ENCODE measurements at places on chromosomes 1 and 21. TPM values are rescaled to one million over a fixed set of nuclear protein-coding genes. Genes with fewer than 3 reads are reported as not detected.

DNA sequence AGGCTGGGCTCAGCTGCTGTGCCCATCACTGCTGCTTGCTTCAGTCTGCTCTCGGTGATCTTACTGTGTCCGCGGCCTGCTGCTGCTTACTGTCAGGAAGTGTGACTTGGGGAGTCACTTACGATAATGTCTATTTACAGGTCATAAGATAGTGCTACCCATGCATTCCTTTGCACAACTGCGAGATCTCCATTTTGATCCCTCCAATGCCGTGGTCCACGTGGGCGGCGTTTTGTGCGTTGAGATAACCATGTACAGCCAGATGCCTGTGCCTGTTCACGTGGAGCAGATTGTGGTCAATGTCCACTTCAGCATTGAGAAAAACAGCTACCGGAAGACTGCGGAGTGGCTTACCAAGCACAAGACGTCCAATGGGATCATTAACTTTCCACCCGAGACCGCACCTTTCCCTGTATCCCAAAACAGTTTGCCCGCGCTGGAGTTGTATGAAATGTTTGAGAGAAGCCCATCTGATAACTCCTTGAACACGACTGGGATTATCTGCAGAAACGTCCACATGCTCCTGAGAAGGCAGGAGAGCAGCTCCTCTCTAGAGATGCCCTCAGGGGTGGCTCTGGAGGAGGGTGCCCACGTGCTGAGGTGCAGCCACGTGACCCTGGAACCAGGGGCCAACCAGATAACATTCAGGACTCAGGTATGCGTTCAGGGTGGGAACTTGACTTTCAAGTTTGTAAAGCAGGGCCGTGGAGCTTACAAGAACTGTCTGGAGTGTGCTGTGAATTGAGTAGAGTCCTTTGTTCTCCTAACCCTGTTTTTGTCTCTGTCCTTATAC, 24.4 kb upstream of the PWP2 start:
- DNase-seq = no peak

DNA sequence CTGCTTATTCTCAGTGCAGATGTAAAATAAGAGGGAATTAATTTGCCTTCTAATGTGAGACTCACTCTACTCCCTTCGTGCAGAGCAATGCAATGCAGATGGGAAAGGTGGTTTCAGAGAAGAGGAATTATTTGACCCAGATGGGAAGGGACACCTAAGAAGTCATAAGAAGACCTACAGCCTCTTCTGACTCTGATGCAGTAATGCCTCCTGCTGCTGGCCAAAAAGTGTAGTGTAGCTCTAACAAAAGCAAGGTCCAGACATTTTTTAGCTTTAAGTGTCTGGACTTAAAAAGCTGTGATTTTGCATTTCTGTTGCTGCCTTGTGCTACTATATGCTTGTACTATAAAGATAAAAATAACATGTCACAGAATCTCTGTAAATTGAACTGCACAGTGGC, 501.4 kb downstream of the TTLL7 start:
- no peak for DNase-seq

CLEC20A gene
- total RNA-seq = 0.20 TPM

SHE gene
- total RNA-seq = 6.2 TPM

AUNIP gene
- total RNA-seq = 0.26 TPM

DNA sequence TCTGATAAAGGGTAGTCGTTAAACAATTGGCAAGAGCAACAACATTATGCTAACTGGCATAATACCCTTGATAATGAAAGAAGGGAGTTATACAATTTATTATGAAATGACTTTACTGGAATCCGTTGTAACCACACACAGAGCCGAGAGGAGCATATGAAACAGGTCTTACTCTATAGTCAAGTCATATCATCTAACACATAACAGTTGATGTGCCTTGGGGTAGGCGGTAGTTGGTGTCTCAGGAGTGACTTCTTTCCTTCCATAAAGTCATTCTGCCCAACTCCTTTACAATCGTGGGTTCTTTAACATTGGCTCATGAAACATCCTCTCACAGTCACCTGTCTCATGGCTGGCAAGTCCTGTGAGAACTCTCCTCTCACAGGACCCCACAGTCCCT, 225.2 kb downstream of the LTN1 start:
- no peak for DNase-seq

DNA sequence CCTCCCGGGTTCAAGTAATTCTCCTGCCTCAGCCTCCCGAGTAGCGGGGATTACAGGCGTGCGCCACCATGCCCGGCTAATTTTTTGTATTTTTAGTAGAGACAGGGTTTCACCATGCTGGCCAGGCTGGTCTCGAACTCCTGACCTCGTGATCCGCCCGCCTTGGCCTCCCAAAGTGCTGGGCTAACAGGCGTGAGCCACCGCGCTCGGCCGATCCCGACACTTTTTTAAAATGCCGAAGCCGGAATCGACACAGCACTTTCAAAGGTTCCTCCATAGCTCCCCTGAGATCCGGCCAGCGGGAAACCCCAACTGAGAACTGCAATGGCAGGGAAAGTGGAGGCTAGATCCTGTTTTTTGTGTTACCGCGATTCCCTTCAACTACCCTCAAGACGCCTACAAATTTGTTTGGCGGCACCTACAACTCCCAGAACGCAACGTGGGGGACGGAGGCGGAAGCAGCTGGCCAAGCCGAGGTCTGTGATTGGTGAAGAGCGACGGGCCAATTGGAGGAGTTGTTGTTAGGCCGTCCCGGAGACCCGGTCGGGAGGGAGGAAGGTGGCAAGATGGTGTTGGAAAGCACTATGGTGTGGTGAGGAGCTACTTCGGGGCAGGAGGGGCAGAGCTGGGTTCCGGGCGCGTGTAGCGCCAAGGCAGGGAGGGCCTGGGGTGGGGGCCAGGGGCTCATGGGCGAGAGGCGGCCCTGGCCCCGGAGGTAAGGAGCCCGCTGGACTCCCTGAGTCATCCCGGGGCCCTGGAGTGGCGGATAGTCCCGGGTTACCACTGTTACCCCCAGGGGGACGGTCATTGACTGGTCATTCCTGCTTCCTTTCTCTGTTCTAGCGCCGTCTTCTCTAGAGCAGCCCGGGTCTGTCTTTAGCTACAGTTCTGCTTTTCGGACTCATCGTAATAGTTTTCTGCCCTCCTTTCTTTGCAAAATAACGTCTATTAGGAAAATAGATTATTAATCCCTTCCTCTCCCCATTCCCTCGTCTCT, at the start of gene PSMD4:
PSMD4 (plus strand) TSS at position 518 of the 997 bp plus-strand sequence; CDS start at position 567, 49 bp downstream.
- peak; percentile 97 for DNase-seq

DDAH1 gene
- total RNA-seq = 128 TPM

- DNase-seq = peak; percentile 40
Observed at GRCh38 chr1:30757352-30758120, at the start of gene LAPTM5. TSS of gene LAPTM5 (minus strand) at chr1:30757774. CDS start at chr1:30757745, 29 bp downstream.

GRCh38 chr1:1116701-1117468, 996 bp upstream of the C1orf159 start:
- no peak for DNase-seq

GRCh38 chr21:36388835-36389234, 3.6 kb downstream of the CHAF1B start:
- DNase-seq = no peak

DNA sequence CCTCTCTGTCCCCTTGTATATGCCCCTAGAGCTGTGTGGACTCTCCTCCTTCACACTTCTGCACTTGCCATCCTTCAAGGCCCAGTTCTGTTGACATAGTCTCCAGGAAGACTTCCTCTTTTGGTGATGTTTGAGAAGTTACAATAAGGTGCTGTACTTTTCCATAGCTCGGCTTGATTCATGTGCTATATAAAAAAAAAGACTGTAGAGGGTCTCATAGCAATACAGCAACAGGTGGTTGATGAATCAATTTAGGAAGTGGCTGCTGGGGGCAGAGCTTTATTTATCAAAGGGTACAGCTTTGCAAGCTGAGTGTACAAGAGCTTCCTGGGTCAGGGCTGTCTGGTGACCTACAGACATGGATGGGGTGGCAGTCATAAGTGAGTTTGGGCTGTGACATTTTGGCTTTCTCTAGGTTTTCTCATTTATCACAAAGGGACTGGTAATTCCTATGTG, 102.7 kb downstream of the RUNX1 start:
- no peak for DNase-seq

DNA sequence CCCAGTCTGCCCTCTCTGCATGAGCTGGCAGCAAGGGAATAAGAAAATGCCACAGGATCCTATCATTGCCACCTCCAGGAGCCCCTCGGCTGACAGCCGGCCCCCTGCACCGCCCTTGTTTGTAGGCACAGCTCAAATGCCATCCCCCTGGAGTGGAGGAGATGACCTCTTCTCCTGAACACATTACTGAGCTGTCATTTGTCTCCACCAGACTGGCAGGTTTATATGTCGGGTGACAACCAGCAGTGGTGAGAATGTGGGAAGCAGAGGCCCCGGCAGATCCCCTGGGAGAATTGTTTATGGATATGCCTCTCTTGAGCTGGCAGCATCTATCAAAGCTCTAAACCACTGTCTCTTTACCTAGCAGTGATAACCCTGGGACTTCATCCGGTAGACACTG, 135.4 kb upstream of the FMN2 start:
- DNase-seq = no peak

GRCh38 chr1:116130356-116130755, 19.2 kb downstream of the MAB21L3 start:
- DNase-seq = no peak

DNA sequence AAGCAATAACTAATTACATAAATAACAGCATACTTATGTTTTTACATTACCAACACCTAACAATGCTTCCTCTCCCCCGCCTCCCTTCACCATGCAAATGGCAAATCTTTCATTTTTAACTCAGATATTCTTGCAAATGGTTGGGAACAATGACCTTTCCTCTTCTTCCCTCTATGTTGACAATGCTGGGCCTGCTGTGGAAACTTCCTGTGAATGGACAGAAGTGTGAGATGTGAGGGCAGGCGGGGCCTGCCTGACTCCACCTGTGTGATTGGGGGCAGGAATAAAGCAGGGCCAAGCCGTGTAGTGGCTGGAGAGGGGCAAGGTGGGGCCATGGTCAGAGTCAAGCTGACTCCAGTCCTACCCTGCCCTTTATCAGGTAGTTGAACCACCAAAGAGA, 289.6 kb downstream of the RPS6KC1 start:
- no peak for DNase-seq

KCNE1 gene
- 0.69 TPM for total RNA-seq

DNA sequence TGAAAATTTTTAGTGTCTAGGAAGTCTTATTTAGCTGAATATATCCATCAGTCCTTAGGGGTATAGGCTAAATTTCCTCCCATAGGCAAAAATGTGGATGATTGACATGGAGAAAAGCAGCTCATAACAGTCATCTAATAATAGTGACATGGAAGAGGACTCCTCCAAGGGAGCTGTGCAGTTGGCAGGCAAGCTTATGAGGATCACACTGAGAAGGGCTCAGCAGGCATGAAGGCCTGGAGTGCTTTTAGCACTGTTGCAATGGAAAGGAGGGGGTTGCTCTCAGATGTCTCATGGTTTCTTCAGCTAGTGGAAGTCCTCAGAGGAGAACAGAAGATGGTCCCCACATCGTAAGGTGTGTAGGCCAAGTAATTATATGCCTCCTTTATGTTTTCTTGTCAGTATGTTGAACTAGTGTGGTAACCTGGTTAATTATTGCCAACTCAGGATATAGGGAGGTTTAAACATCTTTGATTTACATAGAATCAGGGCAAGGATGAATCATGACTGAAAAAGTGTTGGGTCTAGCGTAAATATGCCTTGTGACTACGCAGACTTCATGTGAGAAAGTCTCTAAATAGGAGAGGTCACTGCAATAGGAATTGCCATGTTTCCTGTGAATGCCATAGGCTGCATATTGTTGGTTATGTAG, 18.9 kb downstream of the VN1R5 start:
- DNase-seq = no peak

- no peak for DNase-seq
Observed at GRCh38 chr1:22080191-22080590, 27.7 kb downstream of the CDC42 start.

RAB3B gene
- 38.3 TPM for total RNA-seq

GRCh38 chr21:28513428-28513827, 479.2 kb downstream of the LTN1 start:
- DNase-seq = no peak

Data from mucosa of gallbladder (tissue), 1 donor.